NCI-H774 (cell line): ENCODE measurements at places on chromosomes 3 and 15.

GRCh38 chr3:4343258-4343657 lies 40.1 kb downstream of the SETMAR start:
- DNase-seq: no peak

DNA sequence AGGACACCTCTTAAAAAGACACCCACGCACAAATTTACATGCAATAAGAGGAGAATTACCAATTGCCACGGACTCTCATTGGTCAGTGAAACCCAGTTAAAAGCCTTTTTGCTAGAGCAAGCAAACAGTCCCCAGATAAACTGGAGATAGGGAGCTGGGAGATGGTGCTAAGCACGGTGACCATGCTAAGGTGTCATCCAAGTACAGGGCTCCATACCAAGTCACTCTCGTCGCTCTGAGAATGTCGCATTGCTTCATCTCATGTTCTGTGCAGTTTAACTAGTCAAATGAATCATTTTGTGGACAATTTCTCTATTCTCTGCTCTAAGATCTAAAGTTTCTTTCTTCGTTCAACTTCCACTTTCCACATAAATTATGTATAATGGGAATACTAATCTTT lies 581.9 kb downstream of the AGBL1 start:
- DNase-seq: no peak

GRCh38 chr15:31497838-31498237 lies 171.2 kb downstream of the KLF13 start:
- no peak for DNase-seq

DNA sequence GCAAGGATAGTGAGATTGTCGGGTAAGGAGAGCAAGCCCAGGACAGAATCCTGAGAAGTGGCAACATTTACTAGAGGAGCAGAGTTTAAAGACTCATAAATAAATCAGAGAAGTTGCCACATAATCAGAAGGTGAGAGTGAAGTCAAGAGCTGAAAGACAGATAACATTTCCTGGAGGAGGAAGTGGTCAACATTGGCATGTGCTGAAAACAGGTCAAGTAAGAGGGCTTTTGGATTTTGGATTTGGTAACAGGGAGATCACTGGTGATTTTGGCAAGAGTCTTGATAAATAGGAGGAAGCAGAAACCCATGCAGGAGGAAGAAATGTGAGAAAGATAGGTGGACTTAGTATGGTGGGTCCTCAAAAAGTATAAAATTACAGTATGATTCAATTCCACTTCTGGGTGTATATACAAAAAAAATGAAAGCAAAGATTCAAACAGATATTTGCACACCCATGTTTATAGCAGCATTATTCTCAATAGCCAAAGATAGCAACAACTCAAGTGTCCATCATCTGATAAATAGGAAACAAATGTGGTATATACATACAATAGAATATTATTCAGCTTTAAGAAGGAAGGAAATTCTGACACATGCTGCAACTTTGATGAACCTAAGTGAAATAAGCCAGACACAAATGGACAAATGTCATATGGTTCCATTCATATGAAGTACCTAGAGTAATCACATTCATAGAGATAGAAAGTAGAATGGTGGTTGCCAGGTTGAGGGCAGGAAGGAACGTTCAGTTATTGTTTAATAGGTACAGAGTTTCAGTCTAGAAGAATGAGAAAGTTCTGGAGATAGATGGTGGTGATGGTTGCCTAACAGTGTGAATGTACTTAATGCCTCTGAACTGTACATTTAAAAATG lies 27.3 kb upstream of the MBNL1 start:
- DNase-seq: no peak

DNA sequence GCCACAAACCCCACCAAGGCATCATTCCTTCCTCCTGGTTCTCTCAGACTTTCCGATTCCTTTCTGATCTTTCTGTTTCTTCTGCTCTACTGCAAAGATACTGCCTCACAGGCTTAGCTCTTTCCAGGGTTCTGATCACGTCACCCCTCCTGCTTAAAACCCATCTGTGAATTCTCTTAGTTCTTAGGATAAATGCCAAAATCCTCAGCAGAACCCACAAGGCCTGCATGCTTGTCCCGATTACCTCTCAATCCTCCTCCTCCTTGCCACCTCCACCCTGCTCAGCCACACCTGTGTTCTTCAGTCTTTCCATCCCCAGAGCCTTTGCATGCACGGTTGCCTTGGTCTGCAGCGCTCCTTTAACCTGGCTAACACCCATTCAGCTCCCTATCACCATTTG lies 84.0 kb downstream of the SRGAP3 start:
- DNase-seq: no peak

GRCh38 chr3:27044931-27045481 lies 324.2 kb downstream of the NEK10 start:
- no peak for DNase-seq

- peak; percentile 87 for DNase-seq
Observed at GRCh38 chr3:192467230-192468140, 259.9 kb downstream of the FGF12 start.

GRCh38 chr3:151584566-151584965 lies 123.7 kb upstream of the IGSF10 start:
- no peak for DNase-seq

GRCh38 chr3:48039487-48040190 lies 23.4 kb upstream of the MAP4 start:
- DNase-seq: no peak

GRCh38 chr3:169748670-169749069 lies 16.2 kb downstream of the TERC start:
- DNase-seq: no peak
